ENCODE measurements at places on chromosomes 5 and 9.

- no peak for DNase-seq
Observed at GRCh38 chr9:34034698-34035065, 14.0 kb downstream of the UBAP2 start.

GRCh38 chr5:167623354-167623753, 668.1 kb upstream of the WWC1 start:
- DNase-seq: no peak

DNA sequence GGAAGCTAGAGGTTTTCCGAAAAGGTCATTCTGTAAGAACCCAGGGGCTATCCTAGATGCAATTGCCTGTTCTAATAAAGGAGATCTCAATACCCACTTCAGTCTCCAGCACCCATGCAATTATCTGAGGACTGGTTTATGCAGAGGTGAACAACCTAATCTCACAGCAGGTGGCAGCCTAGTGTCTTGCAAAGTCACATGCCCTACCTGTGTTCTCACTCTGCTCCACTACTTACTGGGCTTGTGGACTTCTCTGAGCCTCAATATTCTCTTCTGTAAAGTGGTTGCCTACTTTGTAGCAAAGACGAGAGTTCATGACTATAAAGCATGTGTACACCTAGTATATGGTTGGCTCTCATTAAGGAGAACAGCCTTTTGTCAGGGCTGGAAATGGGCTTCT, 21.0 kb upstream of the ALDH1B1 start:
- DNase-seq: peak; percentile 65

- DNase-seq: no peak
Observed at GRCh38 chr5:170355601-170356098, 33.5 kb downstream of the KCNMB1 start.

Data from common myeloid progenitor, CD34-positive (primary cell).